ENCODE measurements at places on chromosomes 7 and 10. TPM values are rescaled to one million over a fixed set of nuclear protein-coding genes. Genes with fewer than 3 reads are reported as not detected.

- no peak overlapping the region for H3K27ac ChIP-seq
- no peak overlapping the region for H3K4me3 ChIP-seq
- peak; percentile 3 for DNase-seq
These were observed 83.1 kb downstream of the CTNNA3 start for GRCh38 chr10:67612577-67613537.

- H3K27me3 ChIP-seq: no peaks in the 10 kb centered on the region
- no peak overlapping the region for H3K4me3 ChIP-seq
- DNase-seq: no peak
- H3K27ac ChIP-seq: no peak overlapping the region
- no peaks in the 10 kb centered on the region for H3K4me1 ChIP-seq
These were observed 123.6 kb upstream of the KIF5B start for GRCh38 chr10:32179836-32180235.

DNA sequence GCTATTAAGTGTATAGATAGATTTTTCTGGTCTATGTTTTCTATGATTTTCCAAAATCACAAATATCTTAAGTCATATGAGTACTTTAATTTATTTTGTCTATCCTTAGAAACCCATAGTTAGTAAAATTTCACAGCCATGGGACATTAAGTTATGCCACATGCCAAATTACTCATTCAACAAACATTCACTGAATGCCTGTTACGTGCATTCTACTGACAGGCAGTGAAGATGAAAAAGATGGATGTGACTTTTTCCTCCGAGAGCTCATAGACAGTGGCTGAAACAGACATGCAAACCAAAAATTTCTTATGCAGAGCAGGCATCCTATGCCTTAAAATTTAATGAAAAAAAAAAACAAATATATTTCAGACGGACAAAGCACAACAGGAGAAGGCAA, 84.9 kb downstream of the CHRM2 start:
- no peaks in the 10 kb centered on the region for H3K4me1 ChIP-seq
- no peaks in the 10 kb centered on the region for H3K27me3 ChIP-seq
- H3K36me3 ChIP-seq: no peaks in the 10 kb centered on the region
- H3K4me3 ChIP-seq: no peak overlapping the region
- H3K27ac ChIP-seq: no peak overlapping the region
- DNase-seq: no peak

GRCh38 chr10:6778992-6779701, 199.1 kb upstream of the PRKCQ start:
- H3K4me1 ChIP-seq: no peaks in the 10 kb centered on the region
- H3K27ac ChIP-seq: no peak overlapping the region
- no peaks in the 10 kb centered on the region for H3K36me3 ChIP-seq
- DNase-seq: no peak
- no peak overlapping the region for H3K4me3 ChIP-seq
- H3K27me3 ChIP-seq: no peaks in the 10 kb centered on the region

GRCh38 chr7:77542409-77542808, 5.3 kb downstream of the PTPN12 start:
- no peak overlapping the region for H3K27ac ChIP-seq
- DNase-seq: no peak
- peaks cover 6% of the 10 kb centered on the region for H3K4me1 ChIP-seq

GRCh38 chr7:7433811-7434210, 101.9 kb downstream of the COL28A1 start:
- H3K27ac ChIP-seq: no peak overlapping the region
- no peak for DNase-seq
- H3K4me3 ChIP-seq: no peak overlapping the region

DNA sequence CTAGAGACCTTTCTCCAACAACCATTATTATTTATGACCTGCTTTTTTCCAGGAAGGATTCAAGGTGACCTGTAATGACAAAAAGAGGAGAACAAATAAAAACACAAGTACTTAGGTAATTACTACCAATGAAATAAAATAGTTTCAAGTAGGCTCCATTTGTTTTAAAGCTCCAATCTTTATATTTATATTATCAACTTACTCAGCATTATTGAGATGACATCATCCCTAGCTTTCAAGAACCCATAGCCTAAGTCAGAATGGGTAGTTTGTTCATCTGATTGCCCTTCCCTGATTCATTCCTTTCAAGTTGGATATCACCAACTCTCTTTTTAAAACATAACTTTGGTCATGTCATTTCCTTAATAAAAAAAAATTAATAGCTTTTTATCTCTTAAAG, 131.5 kb downstream of the GRM3 start:
- H3K4me1 ChIP-seq: no peaks in the 10 kb centered on the region
- H3K4me3 ChIP-seq: no peak overlapping the region
- no peaks in the 10 kb centered on the region for H3K27me3 ChIP-seq
- H3K27ac ChIP-seq: no peak overlapping the region

- no peak for DNase-seq
- H3K4me3 ChIP-seq: no peak overlapping the region
- H3K36me3 ChIP-seq: no peaks in the 10 kb centered on the region
These were observed 118.7 kb downstream of the PARD3 start for GRCh38 chr10:34696423-34696822.

GRCh38 chr7:117323305-117323850, 520 bp upstream of the WNT2 start:
- peaks cover 33% of the 10 kb centered on the region for H3K27me3 ChIP-seq
- DNase-seq: no peak
- no peak overlapping the region for H3K4me3 ChIP-seq

- H3K36me3 ChIP-seq: no peaks in the 10 kb centered on the region
- no peak overlapping the region for H3K4me3 ChIP-seq
These were observed 241.4 kb upstream of the ZNF32 start for GRCh38 chr10:43890124-43890523.

DNA sequence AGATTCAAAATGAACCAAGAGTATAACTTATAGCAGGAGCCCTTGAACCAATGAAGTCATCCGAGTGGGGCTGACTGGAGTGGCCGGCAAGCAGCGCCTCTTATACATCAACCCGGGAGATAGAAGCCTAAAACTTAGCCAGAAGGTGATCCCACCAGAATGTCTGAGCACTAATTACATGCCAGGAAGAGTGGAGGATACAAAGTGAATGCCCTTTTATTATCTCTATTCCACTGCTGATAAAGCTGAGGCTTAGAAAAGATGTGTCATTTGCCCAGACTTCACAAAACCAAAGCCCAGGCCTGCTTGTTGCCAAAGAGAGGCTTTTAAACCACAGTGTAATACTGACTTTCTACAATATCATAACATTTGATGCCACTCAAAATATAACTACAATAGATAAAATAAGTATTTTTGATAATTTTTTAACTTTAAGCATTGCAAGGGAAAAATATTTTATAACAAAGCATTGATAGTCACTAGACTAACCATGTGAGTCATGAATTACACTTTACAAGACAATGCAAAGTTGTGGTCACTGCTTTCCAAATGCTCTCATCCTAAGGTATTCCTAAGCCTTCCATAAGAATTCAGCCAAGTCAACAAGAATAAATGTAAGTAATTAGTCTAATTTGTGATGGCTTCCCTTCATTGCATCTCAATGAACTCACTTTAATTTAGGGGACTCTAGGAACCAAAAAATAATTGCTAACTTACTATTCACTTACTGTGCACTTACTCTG, 58.6 kb upstream of the ARID5B start:
- H3K27me3 ChIP-seq: no peaks in the 10 kb centered on the region
- no peak overlapping the region for H3K27ac ChIP-seq
- DNase-seq: no peak

DNA sequence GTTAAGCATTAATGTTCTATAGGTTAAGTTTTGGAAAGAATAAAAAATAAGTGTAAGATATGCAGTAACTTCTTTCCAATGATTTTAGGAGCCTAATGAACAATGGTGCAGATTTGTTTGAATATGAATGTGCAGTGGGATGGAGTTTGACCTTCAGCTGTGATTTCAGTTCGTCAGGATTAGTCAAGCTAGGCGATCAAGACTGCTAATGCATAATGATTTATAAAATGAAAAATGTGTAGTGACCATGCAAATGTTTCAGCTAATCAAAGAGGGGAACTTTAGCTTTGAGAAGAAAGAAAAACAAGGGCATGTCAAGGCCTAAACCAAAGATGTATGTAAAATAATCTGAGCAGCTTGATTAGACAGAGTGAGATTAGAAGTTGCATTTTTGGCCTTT, 208.5 kb downstream of the FOXP2 start:
- H3K4me3 ChIP-seq: no peak overlapping the region
- no peaks in the 10 kb centered on the region for H3K27me3 ChIP-seq
- no peaks in the 10 kb centered on the region for H3K36me3 ChIP-seq
- no peaks in the 10 kb centered on the region for H3K4me1 ChIP-seq
- DNase-seq: no peak

GRCh38 chr7:1473864-1474512, 14.7 kb upstream of the MICALL2 start:
- DNase-seq: peak; percentile 84
- H3K36me3 ChIP-seq: peaks cover 86% of the 10 kb centered on the region
- no peaks in the 10 kb centered on the region for H3K27me3 ChIP-seq
- peaks cover 3% of the 10 kb centered on the region for H3K4me1 ChIP-seq
- H3K27ac ChIP-seq: peak overlapping the region; percentile 55
- H3K4me3 ChIP-seq: no peak overlapping the region

- H3K4me1 ChIP-seq: peaks cover 4% of the 10 kb centered on the region
- H3K27me3 ChIP-seq: no peaks in the 10 kb centered on the region
- H3K4me3 ChIP-seq: no peak overlapping the region
- no peak for DNase-seq
These were observed 29.9 kb upstream of the ZMIZ1 start for GRCh38 chr10:79038841-79039201.

DNA sequence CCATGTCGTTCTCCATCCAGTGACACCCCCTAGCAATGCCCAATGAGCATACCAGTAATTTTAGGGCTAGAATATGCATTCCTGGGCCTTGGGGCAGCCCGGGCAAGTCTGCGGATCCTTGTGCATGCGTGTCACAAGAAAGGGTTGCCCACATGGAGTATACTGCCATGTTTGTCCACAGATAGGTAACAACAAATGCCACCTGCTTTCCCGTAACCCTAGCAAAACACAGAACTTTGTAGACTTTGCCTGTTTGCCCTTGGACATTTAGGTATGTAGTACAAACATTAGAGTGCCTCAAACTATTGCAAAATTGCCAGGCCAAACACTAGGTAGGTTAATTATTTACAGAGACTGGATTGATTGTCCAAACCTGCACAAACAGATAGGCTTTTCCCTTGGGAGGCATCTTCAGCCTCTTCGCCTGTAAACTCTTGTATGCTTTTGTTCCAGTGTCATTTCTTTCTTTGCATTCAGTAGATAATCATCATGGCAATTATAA, 117.0 kb downstream of the ADCY1 start:
- no peaks in the 10 kb centered on the region for H3K4me1 ChIP-seq
- H3K27me3 ChIP-seq: no peaks in the 10 kb centered on the region
- H3K4me3 ChIP-seq: no peak overlapping the region
- no peak overlapping the region for H3K27ac ChIP-seq
- no peak for DNase-seq

GRCh38 chr7:36795451-36796021, 71.2 kb upstream of the AOAH start:
- H3K27ac ChIP-seq: no peak overlapping the region
- H3K27me3 ChIP-seq: no peaks in the 10 kb centered on the region
- DNase-seq: no peak
- H3K4me1 ChIP-seq: no peaks in the 10 kb centered on the region
- no peak overlapping the region for H3K4me3 ChIP-seq

DNA sequence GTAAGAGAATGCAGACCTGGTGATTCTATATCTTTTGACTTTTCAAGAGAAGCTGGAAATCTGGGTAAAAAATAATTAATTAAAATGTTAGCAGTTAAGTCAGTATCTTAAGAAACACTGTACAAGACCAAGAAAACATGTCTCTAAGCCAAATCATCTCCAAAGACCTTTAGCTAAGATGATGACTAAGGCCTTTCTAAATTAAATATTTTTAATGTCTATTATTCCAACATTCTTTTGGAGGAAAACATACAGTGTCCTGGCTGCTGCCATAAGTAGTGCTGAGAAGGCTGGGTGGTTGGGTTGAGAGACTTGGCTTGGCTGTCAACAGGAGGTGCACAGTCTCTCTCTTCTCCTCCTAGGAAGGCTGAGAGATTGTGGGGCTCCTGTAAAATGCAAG, 20.3 kb downstream of the STARD3NL start:
- H3K36me3 ChIP-seq: no peaks in the 10 kb centered on the region
- no peak for DNase-seq
- H3K4me1 ChIP-seq: no peaks in the 10 kb centered on the region
- H3K27ac ChIP-seq: no peak overlapping the region

DNA sequence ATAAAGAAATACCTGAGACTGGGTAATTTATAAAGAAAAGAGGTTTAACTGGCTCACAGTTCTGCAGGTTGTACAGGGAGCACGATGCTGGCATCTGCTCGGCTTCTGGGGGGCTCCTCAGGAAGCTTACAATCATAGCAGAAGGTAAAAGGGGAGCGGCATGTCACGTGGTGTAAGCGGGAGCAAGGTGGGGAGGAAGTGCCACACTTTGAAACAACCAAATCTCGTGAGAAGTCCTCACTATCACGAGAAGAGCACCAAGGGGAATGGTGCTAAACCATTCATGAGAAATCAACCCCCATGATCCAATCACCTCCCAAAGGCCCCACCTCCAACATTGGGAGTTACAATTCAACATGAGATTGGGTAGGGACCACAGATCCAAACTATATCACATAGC, 67.7 kb downstream of the AKR1B1 start:
- no peaks in the 10 kb centered on the region for H3K36me3 ChIP-seq
- H3K4me1 ChIP-seq: no peaks in the 10 kb centered on the region
- no peak overlapping the region for H3K27ac ChIP-seq
- H3K27me3 ChIP-seq: no peaks in the 10 kb centered on the region
- no peak overlapping the region for H3K4me3 ChIP-seq

GRCh38 chr7:26167303-26167934, 15.4 kb downstream of the NFE2L3 start:
- H3K36me3 ChIP-seq: peaks cover 5% of the 10 kb centered on the region
- H3K4me1 ChIP-seq: peaks cover 15% of the 10 kb centered on the region

DNA sequence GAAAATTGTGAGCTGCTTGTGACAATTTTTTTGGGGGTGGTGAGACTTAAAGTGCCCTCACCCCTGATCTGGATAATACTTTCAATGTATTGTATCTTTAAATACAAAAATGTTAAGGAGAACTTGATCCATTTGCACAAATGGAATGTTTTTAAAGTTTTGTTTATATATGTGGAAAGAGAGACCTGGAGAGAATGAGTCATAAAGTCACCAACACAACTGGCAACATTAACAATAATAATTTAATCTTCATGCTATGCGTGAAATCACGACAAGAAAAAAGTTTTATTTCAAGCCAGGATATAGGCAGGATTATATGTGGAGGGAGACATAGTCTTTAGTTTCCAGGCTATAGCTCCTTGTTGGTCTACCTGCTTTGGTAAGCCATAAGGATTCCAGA, 537.5 kb downstream of the GPAM start:
- no peak overlapping the region for H3K4me3 ChIP-seq
- DNase-seq: no peak
- H3K4me1 ChIP-seq: no peaks in the 10 kb centered on the region
- no peak overlapping the region for H3K27ac ChIP-seq

CHST3 gene
- polyA plus RNA-seq: 2.5 TPM

IL6 gene
- 3.5 TPM for polyA plus RNA-seq

GLI3 gene
- polyA plus RNA-seq: 3.1 TPM

HPS6 gene
- 8.7 TPM for polyA plus RNA-seq

SFXN4 gene
- 31.0 TPM for polyA plus RNA-seq
